ENCODE measurements at places on chromosomes 4 and X.
A peak's percentile ranks its signal among the peaks of the same experiment; 100 is the strongest.

DNA sequence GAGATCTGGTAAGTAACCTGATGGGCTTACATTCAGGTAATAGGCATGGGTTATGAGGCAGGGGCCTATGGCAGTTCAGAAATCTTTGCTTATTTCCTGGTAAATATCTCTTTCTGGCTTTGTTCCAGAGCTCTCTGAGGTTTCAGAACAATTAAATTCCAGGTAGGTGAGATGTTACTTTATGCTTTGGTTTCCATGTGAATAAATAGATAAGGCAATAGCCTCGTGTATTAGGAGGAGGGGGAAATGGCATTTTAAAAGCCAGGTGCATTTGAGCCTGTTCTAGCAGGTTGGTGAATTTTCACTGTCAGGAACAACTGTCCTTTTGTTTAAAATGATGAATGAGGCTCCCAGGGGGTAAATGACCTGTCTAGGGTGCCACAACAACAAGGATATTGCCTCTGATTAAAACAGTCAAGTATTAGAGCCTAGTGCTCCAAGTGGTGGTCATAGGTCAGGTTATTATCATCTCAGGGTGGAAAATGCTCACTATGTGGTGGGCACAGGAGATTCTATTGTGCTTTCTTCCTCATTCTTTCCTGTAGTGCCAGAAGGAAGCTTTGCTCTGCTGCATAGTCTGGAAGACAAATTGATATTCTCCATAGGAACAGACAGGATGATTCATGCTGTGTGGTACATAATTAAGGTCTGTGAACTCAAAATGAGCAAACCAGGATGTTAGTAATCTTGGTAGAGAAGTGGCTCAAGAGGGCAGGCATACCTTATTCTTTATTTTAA, 296.2 kb downstream of the INPP4B start:
- DNase-seq = no peak

- no peak for DNase-seq
These were observed 26.8 kb downstream of the NSD2 start for GRCh38 chr4:1898007-1898406.

DNA sequence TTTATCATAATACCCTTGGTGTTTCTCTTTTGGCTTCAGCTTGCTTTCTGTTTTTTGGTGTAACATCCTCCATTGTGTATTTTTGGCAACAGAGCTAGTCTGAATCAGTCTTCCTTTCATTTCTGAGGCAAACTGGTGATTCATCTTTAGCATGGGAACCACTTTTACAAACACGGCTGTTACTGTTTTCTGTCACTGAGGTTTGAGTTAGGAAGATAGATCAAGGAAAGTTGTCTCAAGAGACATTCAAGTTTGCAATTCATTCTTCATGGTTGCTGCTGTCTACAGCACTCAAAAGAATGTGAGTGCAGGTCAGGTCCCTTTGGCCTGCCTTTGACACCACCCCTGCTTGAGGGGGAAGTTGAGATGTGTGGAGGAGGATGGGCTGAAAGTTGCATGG, 36.3 kb downstream of the IL21 start:
- DNase-seq = no peak

DNA sequence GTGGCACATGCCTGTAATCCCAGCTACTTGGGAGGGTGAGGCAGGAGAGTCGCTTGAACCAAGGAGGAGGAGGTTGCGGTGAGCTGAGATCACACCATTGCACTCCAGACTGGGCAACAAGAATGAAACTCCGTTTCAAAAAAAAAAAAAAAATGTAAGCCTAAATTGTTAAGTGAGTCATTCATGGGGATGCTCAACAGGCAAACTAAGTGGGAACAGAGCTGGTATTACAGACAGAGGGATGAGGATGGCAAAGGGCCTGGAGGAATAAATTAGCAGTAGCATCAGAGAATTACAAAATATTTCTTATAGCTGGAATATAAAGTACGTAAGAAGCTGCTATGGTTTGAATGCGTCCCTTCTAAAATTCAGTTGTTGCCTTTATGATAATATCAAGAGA, 43.4 kb upstream of the OGT start:
- DNase-seq = no peak

- no peak for DNase-seq
These were observed 122.1 kb downstream of the REELD1 start for GRCh38 chr4:146336410-146336807.

GRCh38 chr4:7582313-7583097, 147.8 kb upstream of the PSAPL1 start:
- DNase-seq = no peak

DNA sequence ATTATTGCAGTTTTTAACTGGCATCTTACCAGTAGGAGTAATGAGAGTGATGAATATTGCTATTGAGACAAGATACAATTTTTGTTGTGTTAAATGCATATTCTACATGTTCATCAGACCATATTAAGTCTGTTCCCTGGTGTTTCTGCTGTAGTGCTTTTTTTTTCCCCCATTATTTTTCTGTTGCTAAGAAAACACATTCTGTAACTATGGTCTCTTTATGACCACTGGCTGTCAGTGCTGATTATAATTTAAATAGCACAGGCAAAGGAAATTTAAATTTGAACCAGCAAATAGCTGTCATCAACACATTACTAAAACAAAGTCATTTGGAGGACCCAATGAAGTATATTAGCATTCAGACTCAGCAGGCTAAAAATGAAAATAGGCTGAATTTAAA, 98.3 kb upstream of the ANKRD50 start:
- DNase-seq = no peak

GRCh38 chr4:86924811-86925210, 10.0 kb upstream of the AFF1 start:
- DNase-seq = no peak

GRCh38 chr4:78166622-78167021, 109.5 kb downstream of the FRAS1 start:
- no peak for DNase-seq

DNA sequence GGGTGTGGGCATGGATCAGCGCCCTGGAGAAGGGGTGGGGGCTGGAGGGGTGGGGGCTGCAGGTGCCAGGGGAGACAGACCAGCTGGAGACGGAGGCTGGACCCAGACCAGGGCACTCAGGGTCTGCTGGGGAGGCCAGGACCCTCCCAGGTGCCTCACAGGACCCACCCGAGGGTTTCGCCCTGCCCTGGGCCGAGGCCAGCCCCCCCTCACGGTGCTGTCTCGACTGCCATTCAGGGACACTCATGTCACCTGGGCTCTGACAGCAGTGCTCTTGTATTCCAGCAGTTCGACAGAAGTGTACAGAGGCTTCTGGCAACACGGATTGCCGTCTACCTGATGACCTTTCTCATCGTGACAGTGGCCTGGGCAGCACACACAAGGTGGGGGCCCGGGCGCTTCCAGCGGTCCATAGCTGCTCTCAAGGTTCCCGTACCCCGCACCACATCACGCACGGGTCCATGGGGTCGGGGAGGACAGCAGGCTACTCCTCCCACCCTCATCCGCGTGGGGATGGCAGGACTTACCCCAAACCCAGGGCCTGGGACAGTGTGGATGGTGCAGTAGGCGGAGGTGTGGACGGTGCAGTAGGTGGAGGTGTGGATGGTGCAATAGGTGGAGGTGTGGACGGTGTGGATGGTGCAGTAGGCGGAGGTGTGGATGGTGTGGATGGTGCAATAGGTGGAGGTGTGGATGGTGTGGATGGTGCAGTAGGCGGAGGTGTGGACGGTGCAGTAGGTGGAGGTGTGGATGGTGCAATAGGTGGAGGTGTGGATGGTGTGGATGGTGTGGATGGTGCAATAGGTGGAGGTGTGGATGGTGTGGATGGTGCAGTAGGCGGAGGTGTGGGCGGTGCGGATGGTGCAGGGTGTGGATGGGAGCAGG, 18.1 kb downstream of the TMEM175 start:
- DNase-seq = no peak

- no peak for DNase-seq
These were observed 4.2 kb upstream of the PYURF start for GRCh38 chr4:88527787-88528186.

GRCh38 chrX:20267931-20268701, 1.4 kb upstream of the RPS6KA3 start:
- DNase-seq = peak; percentile 31
